ENCODE measurements at places on chromosomes 2 and 18. TPM values are rescaled to one million over a fixed set of nuclear protein-coding genes. Genes with fewer than 3 reads are reported as not detected.

The SPDYA gene
- 0.14 TPM for total RNA-seq

The GALR1 gene
- total RNA-seq: not detected

The RAB31 gene
- total RNA-seq: 18.2 TPM

The CIB4 gene
- total RNA-seq: 0.44 TPM

The NDUFV2 gene
- total RNA-seq: 118 TPM

The ERICH2 gene
- not detected for total RNA-seq

The LYPD6 gene
- total RNA-seq: 0.19 TPM

The BIRC6 gene
- 36.8 TPM for total RNA-seq

The IL36G gene
- not detected for total RNA-seq

The GPBAR1 gene
- 0.12 TPM for total RNA-seq

The IL1RN gene
- 0.94 TPM for total RNA-seq

The CD8B gene
- total RNA-seq: not detected

The ORC2 gene
- total RNA-seq: 12.7 TPM

The RUFY4 gene
- not detected for total RNA-seq

The RTKN gene
- total RNA-seq: 28.0 TPM

The NT5DC4 gene
- total RNA-seq: not detected

The NCL gene
- total RNA-seq: 1,006 TPM

The CHPF gene
- 30.9 TPM for total RNA-seq

The SLC38A11 gene
- total RNA-seq: not detected

The APCDD1 gene
- not detected for total RNA-seq

The ZNF521 gene
- not detected for total RNA-seq

The TNFRSF11A gene
- total RNA-seq: 7.3 TPM

The MFSD2B gene
- total RNA-seq: 0.20 TPM

The DSG4 gene
- total RNA-seq: not detected

The SCN7A gene
- not detected for total RNA-seq

The CLIP4 gene
- 29.6 TPM for total RNA-seq

The NPHP1 gene
- 8.7 TPM for total RNA-seq

The ZNF804A gene
- total RNA-seq: not detected

The ACVR1 gene
- total RNA-seq: 26.7 TPM

The PRADC1 gene
- 25.4 TPM for total RNA-seq

The FAP gene
- total RNA-seq: not detected

The THUMPD2 gene
- 14.3 TPM for total RNA-seq

The XDH gene
- 0.96 TPM for total RNA-seq

The CENPA gene
- 46.7 TPM for total RNA-seq

The MC2R gene
- total RNA-seq: not detected

The PID1 gene
- total RNA-seq: 3.6 TPM

The UGT1A4 gene
- not detected for total RNA-seq

The GLS gene
- total RNA-seq: 143 TPM

The CAPG gene
- total RNA-seq: 110 TPM

The CDH7 gene
- total RNA-seq: 0.02 TPM

The NEURL3 gene
- total RNA-seq: 1.0 TPM

The MOCOS gene
- total RNA-seq: 2.7 TPM

The BBS5 gene
- 6.0 TPM for total RNA-seq

The RAB17 gene
- not detected for total RNA-seq

The SLC11A1 gene
- 0.20 TPM for total RNA-seq

The SFT2D3 gene
- 5.8 TPM for total RNA-seq

The FOXI3 gene
- total RNA-seq: not detected

The GPR155 gene
- 0.39 TPM for total RNA-seq

The INO80D gene
- total RNA-seq: 1.8 TPM

The LGALSL gene
- 10.1 TPM for total RNA-seq

The TEX51 gene
- total RNA-seq: not detected

The GKN2 gene
- total RNA-seq: 4.3 TPM

The KRTCAP3 gene
- total RNA-seq: 0.90 TPM

The CFAP221 gene
- total RNA-seq: 0.40 TPM

The ATP8B1 gene
- 9.0 TPM for total RNA-seq

The E2F6 gene
- total RNA-seq: 28.4 TPM

The CAVIN2 gene
- 38.8 TPM for total RNA-seq

The CD28 gene
- total RNA-seq: not detected
